HAP-1 (cell line): ENCODE measurements at places on chromosomes 1 and 21.

DNA sequence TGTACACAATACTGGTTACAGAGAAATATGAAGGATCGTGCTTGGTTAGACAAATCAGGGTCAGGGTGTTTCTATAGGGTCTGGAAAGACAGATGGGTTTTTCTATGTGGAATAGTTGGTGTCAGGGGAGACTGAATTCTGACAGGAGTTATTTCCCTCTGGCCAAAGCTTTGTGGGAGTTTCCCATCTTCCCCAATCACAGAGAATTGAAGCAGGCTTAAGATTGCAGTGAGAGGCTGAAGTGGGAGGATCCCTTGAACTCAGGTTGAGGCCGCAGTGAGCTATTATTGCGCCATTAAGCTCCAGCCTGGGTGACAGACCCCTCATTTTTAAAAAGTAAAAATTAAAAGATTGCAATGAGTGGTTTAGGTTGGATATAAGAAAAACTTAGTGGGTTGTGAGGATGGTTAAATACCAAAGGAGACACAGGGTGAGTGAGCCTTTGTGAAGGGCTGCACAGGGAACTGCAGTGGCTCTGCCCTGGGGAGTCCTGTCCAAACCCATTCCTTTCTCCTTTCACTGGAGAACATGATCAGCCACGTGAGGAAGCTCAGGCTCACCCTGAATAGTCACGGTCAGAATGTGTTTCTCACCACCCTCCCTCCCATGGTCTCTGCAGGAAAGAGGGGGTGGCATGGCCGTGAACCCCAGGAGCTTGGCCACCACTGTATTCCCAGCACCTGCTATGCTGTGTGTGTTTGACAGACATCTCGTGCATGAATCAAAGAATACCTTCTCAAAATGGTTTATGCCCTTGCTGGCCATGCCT lies 101.2 kb downstream of the INTS7 start:
- no peak for DNase-seq

- DNase-seq: no peak
These were observed 4.8 kb downstream of the UMODL1 start for GRCh38 chr21:42075686-42076471.

DNA sequence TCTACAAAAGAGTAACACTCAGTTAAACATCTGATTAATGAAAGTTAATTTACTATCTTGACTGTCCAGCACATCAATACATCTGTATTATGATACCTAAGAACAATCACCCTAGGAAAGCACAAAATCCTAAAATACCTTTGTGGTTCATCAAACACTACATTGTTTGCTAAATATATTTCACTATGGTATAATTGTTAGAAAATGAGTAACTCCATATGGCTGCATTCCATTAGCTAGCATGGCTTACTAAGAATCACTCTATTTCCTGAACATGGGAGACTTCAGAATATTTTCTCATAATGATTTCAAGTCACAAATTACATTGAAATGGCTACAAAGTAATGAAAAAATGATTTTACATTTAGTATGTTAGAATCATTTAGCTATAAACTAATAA lies 12.5 kb downstream of the TRMT1L start:
- no peak for DNase-seq

DNA sequence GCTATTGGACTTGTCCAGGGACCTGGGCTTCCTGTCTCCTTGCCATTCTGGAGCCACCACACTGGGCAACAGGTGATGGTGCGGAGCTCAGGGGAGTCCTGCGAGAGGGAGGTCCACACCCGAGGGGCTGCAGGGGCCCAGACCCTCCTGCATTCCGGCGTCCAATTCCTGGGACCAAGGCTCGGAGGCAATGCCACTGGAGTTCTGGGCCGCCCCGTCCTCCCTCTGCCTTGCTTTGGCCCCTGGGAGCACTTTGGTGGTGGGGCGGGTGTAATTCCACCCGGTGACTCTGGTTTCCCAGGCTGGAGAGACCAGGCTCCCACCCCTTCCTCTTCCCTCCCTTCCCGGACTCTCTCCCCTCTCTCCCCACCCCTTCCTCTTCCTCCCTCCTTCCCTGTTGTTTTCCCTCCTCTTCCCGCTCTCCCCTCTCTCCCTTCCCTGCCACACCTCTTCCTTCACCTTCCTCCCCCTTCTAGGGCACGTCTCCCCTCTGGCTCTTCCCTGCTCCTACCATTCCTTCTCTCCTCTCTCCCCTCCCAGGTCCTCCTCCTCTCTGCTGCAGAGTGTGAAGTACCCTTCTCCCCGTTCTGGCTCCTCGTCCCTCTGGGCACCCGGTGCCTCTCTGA lies 2.0 kb downstream of the PRKCZ start:
- no peak for DNase-seq

GRCh38 chr1:7940745-7941436 lies at the start of gene TNFRSF9:
Gene TNFRSF9 (minus strand): TSS chr1:7940839. CDS start chr1:7939994, 845 bp downstream.
- no peak for DNase-seq

DNA sequence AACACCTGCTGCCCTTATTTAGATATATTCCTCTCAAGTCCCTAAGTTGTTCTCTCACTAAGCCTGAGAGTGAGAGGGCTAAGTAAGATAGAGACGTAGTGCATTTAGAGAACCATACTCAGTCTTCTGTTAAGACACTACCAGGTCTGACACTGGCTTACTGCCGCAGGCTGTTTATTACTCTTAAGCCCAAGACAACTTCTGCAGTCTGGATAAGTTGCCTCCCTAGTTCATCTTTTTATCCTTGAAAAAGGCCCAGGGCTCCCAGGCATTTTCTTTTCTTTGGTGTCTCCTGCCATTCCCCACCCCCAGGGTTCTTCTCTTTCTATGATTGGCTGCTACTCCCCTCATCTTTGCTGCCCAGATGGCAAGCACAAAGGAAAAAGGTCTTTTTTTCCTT lies 38.7 kb downstream of the CACHD1 start:
- peak; percentile 61 for DNase-seq

GRCh38 chr1:190226006-190226405 lies 251.7 kb downstream of the BRINP3 start:
- no peak for DNase-seq

DNA sequence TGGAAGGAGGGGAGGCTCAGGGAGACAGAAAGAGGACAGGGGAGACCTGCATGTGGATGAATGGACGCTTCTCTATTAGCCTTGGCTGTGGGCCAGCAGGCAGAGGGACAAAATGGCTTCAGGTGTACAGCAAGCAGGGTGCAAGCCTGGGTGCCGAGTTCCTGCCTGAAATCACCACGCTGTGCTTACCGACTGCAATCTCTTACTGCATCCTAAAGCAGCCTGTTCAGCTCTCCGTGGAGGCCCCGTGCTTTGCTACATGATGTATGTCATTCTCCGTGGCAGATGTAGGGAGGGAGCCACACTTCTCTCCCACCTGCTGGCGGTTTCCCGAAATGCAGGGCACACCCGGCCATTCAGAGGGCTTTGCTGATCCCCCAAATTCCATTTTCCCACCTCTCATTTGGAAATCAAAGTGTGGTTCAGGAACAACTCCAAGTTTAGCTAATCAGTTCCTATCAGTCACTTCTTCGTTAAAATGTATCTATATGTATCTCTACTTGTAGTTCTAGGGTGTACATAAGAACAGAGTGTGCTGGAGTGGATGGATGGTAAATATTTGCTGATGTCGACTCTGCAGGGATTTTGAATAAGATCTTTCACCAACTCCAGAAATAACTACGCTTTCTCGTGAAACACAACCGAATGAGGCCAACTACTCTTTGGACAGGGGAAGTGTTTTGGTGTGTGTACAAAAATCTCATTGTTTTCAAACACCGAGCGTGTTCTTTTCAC lies 122.3 kb upstream of the BACE2 start:
- DNase-seq: no peak

DNA sequence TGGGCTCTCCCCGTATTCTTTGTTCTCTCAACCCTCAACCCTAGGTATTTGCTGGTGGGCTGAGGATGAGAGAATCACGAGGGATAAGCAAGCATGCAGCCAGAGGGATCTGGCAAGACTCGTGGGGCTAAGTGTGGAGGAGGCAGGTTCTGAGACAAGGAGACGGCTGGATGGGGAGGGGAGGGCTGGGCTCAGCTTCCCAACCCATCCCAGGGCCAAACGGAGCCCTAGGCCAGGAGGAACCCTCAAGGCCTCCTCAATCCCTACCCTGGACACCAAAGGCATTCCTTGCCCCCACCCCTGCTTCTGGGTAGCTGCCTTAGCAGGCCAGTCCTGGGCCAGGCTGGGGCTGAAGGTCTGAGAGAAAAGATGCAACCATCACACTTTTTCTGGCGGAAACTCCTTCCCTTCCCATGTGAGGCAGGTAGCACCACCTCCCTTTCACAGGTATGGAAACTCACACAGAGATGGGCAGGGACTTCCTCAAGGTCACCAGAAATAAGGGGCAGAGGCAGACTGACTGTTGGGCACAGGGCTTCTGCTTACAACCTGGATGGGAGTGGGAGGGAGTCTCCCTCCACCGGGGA lies 6.2 kb downstream of the MEF2D start:
- no peak for DNase-seq

- no peak for DNase-seq
These were observed 6.9 kb upstream of the GALE start for GRCh38 chr1:23807453-23807852.

DNA sequence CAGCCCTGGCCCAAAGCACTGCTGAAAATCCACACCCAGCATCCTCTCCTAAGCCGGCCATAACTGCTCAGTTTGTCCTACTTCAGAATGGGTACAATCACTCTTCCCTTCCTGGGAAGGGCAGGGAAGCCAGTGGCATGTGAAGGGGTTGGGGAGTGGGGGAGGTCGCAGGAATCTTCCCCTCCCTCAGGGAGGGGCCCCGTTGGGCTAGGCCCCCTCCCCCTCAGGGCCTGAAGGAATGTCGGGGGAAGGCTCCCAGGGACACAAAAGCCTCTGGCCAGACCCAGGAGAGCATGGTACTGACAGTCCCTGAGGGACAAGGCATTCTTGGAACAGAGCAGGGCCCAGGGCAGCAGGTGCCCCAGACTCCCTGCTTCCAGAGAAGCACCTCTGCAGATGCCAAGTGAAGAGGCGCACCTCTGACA lies 1.2 kb downstream of the ELOVL1 start:
- DNase-seq: peak; percentile 46

GRCh38 chr21:25871566-25871965 lies 136.8 kb downstream of the GABPA start:
- DNase-seq: peak; percentile 46

- no peak for DNase-seq
These were observed 575.1 kb upstream of the BEND5 start for GRCh38 chr1:49351768-49352167.

GRCh38 chr1:115426231-115426771 lies 88.3 kb upstream of the NGF start:
- no peak for DNase-seq

GRCh38 chr1:55323760-55324159 lies 108.6 kb upstream of the USP24 start:
- no peak for DNase-seq

- peak; percentile 52 for DNase-seq
These were observed 486 bp downstream of the HSPA13 start for GRCh38 chr21:14382486-14382834.

DNA sequence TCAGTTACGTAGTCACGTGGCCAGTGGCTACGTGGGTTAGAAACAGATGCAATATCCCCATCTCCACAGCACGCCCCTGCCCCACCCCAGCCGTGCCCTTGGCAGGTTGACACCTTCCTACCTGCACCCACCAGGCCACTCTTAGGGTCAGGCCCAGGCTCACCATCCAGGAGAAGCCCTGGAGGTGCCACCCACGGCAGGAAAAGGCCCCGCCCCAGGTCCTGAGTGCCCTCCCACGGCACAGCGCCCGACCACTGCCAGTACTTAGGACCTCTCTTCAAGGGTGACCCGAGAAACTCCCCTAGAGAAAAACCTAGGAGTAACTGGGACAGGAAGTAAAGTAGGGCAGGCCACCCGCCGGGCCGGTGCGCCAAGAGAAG lies 1.5 kb downstream of the C1orf35 start:
- DNase-seq: no peak

DNA sequence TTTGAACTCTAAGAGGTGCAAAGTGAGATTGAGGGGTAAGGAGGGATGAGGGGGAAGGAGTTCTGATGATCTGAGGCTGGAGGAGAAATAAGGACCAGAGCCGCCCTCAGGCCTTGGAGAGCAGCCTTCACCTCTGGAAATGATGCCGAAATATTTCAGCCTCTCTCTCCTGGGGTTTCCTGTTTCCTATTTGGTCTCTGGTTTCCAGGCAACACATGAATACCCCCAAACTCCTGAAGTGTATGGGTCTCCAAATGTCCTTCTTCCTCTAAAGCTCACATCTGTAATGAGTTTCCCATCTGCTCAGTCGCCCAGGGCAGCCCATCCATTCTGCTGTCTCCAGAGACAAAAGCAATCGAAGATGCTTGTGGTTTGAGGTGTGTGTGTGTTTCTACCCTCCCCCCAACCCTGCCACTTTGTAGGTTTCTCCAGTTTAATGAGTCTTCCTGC lies 52.0 kb upstream of the FAM20B start:
- DNase-seq: no peak

- no peak for DNase-seq
These were observed 1.2 kb downstream of the ARHGEF11 start for GRCh38 chr1:157044326-157044725.

DNA sequence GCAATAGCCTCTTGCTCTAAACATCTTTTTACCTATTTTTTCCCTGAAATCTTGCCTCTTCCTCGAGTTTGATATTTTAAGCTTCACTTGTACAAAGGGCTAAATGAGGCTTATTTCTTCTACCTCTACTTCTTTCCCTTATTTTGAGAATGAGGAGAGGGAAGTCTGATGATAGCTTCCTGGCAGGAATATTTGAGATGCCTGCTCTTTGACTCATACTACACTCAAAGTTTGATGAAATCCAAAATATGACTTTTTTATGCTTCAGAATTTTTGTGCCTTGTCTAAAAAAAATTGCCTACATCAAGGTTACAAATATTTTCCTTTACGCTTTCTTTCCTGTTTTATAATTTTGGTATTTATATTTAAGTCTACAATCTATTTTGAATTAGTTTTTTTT lies 624.4 kb upstream of the PLXNA2 start:
- no peak for DNase-seq

GRCh38 chr1:56908619-56909221 lies 54.1 kb downstream of the C8A start:
- DNase-seq: no peak

DNA sequence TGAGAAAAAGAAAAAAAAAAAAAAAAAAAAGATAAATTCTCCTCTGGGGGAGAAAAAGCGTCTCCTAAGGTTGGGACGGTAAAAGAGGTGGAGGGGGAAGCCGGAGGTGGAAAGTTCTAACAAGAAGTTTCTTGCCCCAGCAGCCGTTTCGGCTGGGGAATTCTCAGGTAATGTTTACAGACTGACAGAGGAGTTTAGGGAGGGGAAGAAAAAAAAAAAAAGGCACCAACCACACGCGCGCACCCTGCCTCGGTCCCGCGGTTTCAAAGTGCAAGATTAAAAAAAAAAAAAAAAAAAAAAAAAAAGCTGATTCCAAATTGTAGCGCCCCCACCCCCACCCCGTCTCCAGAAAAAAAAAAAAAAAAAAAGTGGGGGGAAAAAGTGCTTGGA lies 504 bp downstream of the DHRS3 start:
- DNase-seq: peak; percentile 13

GRCh38 chr1:161792740-161793139 lies 26.6 kb downstream of the ATF6 start:
- no peak for DNase-seq

GRCh38 chr1:52003877-52004276 lies 13.4 kb upstream of the RAB3B start:
- no peak for DNase-seq

GRCh38 chr1:35708952-35709351 lies 9.7 kb downstream of the C1orf216 start:
- no peak for DNase-seq

- no peak for DNase-seq
These were observed 7.9 kb upstream of the HENMT1 start for GRCh38 chr1:108668777-108669176.
